ENCODE measurements at places on chromosomes 16 and 17.
A peak's percentile ranks its signal among the peaks of the same experiment; 100 is the strongest.

- no peaks in the 10 kb centered on the region for H3K36me3 ChIP-seq
- no peak overlapping the region for H3K4me3 ChIP-seq
- no peak overlapping the region for H3K27ac ChIP-seq
- no peaks in the 10 kb centered on the region for H3K4me1 ChIP-seq
- no peaks in the 10 kb centered on the region for H3K27me3 ChIP-seq
- no peak for DNase-seq
These were observed 1401.0 kb downstream of the CDH11 start for GRCh38 chr16:63720848-63721247.

DNA sequence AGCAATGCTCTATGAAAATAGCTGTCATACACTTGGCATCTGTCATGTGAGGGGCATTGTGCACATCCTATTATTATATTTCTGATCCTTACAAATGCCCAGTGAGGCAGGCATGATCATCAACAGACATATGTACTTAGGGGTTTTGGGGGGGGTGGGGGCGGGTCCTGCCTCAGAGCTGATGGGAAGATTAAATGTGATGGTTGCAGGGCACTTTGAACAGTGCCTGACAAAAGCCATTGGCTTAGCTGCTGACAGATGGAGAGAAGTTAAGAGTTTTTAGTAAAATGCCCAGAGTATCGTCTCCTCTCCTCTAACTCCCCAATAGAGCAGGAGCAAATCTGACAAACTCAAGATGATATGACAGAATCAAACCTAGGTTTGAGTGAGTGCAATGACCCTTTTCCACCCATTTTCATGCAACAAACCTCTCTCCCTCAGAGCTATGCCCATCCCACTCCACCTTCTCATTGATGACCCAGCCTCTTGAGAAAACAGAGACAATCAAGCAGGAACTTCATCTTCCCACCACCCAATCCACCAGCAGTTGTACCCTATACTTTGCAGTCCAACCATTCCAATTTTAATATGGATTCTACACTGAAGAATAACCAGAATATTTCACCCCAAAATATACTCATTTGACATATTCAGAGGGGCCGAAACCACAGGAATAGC, 4.8 kb downstream of the KLHL11 start:
- peaks cover 4% of the 10 kb centered on the region for H3K36me3 ChIP-seq
- peaks cover 24% of the 10 kb centered on the region for H3K4me1 ChIP-seq
- no peaks in the 10 kb centered on the region for H3K27me3 ChIP-seq
- no peak overlapping the region for H3K4me3 ChIP-seq
- DNase-seq: no peak

DNA sequence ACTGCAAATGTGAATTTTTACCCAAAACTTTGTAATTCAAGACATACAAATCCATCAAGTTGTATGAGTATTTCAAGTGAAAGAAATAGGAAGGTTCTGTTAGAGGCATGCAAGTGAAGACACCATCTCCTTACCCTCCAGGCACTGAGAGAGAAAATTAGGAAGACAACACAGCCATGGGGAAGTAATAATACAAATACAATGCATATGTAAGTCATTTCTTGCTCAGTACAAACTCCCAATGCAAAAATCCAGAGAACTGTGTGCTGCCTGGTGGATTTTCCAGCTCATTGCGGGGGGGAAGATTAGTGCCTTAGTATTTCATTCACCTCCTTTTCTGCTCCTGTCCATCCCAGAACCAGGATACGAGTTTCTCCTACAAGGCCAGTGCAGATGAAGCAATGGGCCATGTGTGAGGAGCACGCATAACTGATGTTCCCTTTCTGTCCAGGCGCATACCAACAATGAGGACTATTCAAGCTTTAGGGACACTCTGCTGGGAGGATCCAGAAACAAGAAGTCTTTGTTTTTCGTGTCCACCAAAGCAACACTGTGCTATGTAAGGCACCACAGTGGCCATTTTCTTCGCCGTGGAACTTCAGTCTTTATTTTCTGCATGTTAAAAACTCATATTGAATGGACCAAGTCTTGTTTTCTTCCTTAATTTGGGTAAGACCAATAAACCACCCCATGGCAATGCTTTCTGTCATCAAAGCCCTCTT, 143.7 kb upstream of the RCVRN start:
- H3K4me1 ChIP-seq: peaks cover 39% of the 10 kb centered on the region
- H3K4me3 ChIP-seq: no peak overlapping the region
- H3K27me3 ChIP-seq: no peaks in the 10 kb centered on the region
- DNase-seq: no peak
- H3K36me3 ChIP-seq: no peaks in the 10 kb centered on the region

- H3K27me3 ChIP-seq: no peaks in the 10 kb centered on the region
- no peak for DNase-seq
- H3K4me1 ChIP-seq: no peaks in the 10 kb centered on the region
- H3K27ac ChIP-seq: no peak overlapping the region
These were observed 54.7 kb upstream of the CDH11 start for GRCh38 chr16:65176603-65177002.

- no peak overlapping the region for H3K27ac ChIP-seq
- H3K4me3 ChIP-seq: no peak overlapping the region
- peaks cover 8% of the 10 kb centered on the region for H3K4me1 ChIP-seq
- no peaks in the 10 kb centered on the region for H3K36me3 ChIP-seq
These were observed 4.7 kb downstream of the PPP1R1B start for GRCh38 chr17:39631403-39631802.

- no peaks in the 10 kb centered on the region for H3K4me1 ChIP-seq
- H3K36me3 ChIP-seq: no peaks in the 10 kb centered on the region
- H3K4me3 ChIP-seq: no peak overlapping the region
- DNase-seq: no peak
- no peaks in the 10 kb centered on the region for H3K27me3 ChIP-seq
- no peak overlapping the region for H3K27ac ChIP-seq
These were observed 31.4 kb downstream of the CACNA1H start for GRCh38 chr16:1184156-1184868.

GRCh38 chr17:28746611-28747050, 2.8 kb downstream of the TRAF4 start:
- H3K4me3 ChIP-seq: peak overlapping the region; percentile 92
- H3K27me3 ChIP-seq: no peaks in the 10 kb centered on the region
- H3K4me1 ChIP-seq: peaks cover 51% of the 10 kb centered on the region
- DNase-seq: no peak
- peak overlapping the region; percentile 56 for H3K27ac ChIP-seq

DNA sequence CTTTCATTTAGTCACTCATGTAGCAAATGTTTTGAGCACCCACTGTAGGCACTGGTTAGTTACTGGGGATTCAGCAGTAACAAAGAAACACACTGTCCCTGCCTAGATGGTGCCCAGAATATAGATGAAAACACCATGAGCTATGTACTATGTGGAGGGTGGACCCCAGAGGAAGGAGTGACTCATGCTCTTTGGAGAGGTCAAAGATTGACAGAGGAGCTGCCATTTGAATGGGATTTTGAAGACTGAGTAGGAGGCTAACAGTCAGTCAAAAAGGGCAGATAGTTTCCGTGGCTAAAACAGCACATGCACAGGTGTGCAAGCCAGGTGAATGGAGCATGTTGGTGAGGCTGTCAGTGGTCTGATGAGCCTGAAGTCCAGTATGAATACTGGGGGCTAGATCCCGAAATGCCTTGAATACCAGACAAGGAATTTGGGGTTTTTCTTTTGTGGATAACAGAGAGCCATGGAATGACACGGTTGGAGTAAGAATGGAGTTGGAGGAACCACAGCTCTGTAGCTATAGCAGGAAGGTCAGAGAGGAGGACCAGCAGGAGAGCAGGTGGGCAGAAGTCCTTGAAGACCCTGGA, 6.1 kb downstream of the IL21R start:
- H3K4me1 ChIP-seq: peaks cover 78% of the 10 kb centered on the region
- H3K27ac ChIP-seq: peak overlapping the region; percentile 98
- no peaks in the 10 kb centered on the region for H3K27me3 ChIP-seq
- peaks cover 92% of the 10 kb centered on the region for H3K36me3 ChIP-seq
- peak; percentile 59 for DNase-seq

DNA sequence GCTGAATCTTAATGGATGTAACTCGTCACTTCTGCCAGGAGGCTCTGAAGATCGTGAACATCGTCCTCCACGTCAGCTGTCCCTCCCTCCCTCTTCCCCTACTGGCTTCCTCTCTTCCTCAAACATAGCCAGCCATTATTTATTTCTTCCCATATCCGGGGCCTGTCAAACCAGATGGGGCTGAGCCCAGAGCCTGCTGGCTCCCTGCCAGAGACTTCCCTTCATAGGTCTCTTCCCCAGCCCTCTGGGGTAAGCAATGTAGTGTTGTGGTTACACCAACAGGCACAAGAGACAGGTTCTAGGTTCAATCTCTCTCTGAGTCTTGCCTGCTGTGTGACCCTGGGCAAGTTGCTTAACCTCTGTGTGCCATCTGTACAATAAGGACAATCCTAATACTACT, 40.1 kb upstream of the ZFP90 start:
- H3K27ac ChIP-seq: no peak overlapping the region
- H3K36me3 ChIP-seq: no peaks in the 10 kb centered on the region
- H3K27me3 ChIP-seq: no peaks in the 10 kb centered on the region
- H3K4me1 ChIP-seq: no peaks in the 10 kb centered on the region
- DNase-seq: no peak

GRCh38 chr16:89646906-89647305, 10.6 kb downstream of the CHMP1A start:
- H3K36me3 ChIP-seq: peaks cover 25% of the 10 kb centered on the region
- DNase-seq: no peak
- H3K4me3 ChIP-seq: no peak overlapping the region
- no peak overlapping the region for H3K27ac ChIP-seq

GRCh38 chr16:68069511-68070248, 15.5 kb upstream of the NFATC3 start:
- H3K4me3 ChIP-seq: no peak overlapping the region
- no peaks in the 10 kb centered on the region for H3K27me3 ChIP-seq
- H3K27ac ChIP-seq: peak overlapping the region; percentile 82
- H3K4me1 ChIP-seq: peaks cover 66% of the 10 kb centered on the region
- no peak for DNase-seq

GRCh38 chr16:49526860-49527365, 153.3 kb downstream of the C16orf78 start:
- no peaks in the 10 kb centered on the region for H3K36me3 ChIP-seq
- no peak overlapping the region for H3K27ac ChIP-seq
- no peak for DNase-seq
- no peak overlapping the region for H3K4me3 ChIP-seq

- no peak overlapping the region for H3K4me3 ChIP-seq
- DNase-seq: peak; percentile 80
- no peaks in the 10 kb centered on the region for H3K36me3 ChIP-seq
These were observed 86.1 kb downstream of the ZDHHC7 start for GRCh38 chr16:84925092-84925772.

DNA sequence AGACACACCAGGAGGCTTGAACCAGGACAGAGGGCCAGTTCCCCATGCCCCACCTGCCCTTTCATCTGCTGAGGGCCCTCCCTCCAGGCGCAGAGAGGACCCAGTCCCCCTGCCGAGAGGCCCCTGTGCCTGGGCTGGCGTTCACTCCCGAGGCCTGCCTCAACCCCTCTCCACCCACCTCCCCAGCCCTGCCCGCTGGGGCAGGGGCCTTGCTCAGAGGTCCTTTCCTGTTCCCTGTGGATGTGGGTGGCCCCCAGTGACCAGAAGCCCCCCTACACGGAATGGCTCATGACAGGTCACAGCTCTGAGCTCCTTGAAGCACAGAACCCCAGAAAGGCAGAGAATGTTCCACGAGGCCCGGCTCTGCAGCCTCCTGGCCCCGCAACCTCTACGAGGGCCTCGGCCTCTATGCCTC, 6.7 kb downstream of the TMC6 start:
- H3K36me3 ChIP-seq: peaks cover 30% of the 10 kb centered on the region
- no peaks in the 10 kb centered on the region for H3K27me3 ChIP-seq
- peaks cover 61% of the 10 kb centered on the region for H3K4me1 ChIP-seq

GRCh38 chr17:72491102-72491501, 370.3 kb downstream of the SOX9 start:
- no peaks in the 10 kb centered on the region for H3K36me3 ChIP-seq
- no peaks in the 10 kb centered on the region for H3K4me1 ChIP-seq
- no peak overlapping the region for H3K27ac ChIP-seq
- H3K27me3 ChIP-seq: peaks cover 3% of the 10 kb centered on the region

Measured in activated naive CD8-positive, alpha-beta T cell treated with anti-CD3 and anti-CD28 coated beads, Interleukin-2, amount 50 U/mL, for 24 hours (primary cell).